ENCODE measurements at places on chromosomes 1 and 21.

DNA sequence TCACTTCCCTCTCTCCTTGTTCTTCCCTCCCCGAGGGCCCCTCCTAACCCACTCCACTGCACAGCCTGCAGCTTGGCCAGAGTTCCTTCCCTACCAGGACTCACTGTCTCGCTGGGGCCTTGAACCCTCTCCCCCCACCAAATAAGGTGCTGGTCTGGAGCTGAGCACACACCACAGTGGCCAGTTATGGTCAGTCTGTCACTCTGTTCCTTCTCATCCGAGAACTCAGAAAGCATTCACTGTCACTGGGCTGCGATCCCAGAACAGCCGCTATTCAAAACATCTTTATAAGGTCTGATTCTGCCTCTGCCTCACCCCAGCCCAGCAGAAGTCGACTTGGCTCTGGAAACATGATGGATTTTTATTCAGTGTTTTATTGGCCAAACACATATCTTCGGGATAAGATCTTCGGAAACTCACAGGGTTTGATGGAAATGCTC lies 19.8 kb upstream of the LBR start:
- DNase-seq, result no peak

DNA sequence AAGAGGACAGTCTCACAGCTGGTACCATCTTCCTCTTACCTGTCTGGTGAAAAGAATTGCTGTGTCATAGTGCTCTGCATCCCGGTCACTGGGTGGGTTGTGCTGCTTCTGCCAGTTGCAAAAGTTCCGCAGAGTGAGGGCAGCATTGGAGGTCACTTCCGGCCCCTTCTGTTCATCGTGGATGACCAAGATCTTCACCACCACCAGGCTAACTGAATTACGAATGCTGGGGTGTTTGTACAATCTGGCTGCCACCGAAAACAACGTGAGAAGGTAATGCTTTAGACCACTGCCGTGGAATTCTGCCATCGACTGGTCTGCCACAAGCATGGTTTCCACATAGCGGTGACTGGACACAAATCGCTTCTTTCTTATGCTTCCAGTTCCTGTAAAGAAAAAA lies 2.9 kb downstream of the ADAMTS1 start:
- no peak for DNase-seq

- DNase-seq, result peak; percentile 47
These were observed 7.3 kb upstream of the PMVK start for GRCh38 chr1:154943649-154944400.

- peak; percentile 77 for DNase-seq
These were observed 14.0 kb upstream of the PODN start for GRCh38 chr1:53047737-53048736.

DNA sequence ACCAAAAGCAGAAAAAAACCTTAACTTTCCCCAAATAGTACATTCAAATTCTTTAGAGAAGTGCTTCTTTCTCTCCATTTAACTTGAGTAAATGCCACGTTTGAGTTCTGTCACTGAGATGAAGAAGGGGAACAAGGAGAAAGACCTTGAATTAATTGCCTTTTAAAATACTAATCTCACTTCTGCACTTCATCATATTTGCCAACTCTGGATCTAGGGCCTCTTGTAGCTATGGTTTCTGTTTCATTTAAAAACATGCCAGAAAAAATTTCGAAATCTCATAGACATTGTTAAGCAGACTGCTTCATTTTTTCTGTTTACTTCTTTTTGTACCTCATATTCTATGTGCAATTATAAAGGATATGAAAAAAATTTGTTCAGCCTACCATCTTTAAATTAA lies 24.6 kb downstream of the MIXL1 start:
- no peak for DNase-seq

Data from epithelial cell of esophagus (primary cell).